ENCODE measurements at places on chromosomes 7 and 10.

DNA sequence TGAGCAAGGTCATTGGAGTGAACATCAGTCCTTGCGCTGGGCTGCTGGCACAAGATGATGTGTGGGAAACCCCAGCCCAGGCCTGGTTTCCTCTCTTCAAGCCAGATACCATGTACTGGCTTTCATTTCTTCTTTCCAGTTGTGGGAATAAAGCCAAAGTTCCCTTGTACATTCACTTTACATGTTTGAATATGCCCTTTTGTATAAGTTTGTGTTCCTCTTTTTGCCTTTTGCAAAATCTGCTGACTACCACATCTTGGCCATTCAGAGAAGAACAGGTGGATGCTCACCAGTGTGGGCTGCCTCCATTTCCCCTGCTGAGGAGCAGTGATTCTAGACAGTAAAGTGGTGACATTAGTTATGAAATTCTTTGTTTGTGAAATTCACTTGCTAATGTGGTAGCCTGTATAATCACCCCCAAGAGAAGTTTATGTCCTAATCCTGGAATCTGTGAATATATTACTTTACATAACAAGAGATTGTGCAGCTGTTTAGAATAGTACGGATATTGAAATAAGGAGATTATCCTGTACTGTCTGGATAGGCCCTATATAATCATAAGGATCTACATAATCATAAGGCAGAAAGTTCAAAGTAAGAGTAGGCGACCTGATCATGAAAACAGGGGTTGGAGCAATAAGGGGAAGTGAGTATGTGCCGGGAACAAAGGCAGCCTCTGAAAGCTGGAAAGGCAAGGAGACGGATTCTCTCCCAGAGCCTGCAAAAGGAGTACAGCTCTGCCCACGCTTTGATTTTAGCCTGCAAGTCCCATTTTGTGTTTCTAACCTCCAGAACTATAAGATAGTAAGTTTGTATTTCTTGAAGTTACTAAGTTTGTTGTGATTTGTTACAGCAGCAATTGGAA, 18.8 kb upstream of the AOAH start:
- DNase-seq: no peak

- DNase-seq: peak; percentile 50
These were observed 191.8 kb downstream of the PTPRN2 start for GRCh38 chr7:158395780-158396278.

DNA sequence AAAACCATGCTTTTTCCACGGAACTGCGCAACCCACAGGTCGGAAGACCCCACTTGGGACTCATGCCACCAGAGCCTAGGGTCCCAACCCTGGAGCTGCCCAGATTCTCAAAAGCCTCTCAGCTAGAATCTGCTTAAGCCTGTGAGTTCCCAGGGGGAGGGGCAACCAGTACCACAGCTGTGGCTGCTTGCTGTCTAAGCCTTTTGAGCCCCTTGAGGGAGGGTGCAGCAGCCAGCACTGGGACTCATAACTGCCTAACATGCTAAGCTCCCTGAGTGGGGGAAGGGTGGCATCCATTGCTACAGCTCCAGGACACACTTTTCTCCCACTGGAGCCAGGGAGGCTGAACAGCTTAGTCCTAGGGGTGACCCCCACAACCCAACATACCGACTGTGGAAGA, 485.6 kb upstream of the GRM3 start:
- DNase-seq: no peak

DNA sequence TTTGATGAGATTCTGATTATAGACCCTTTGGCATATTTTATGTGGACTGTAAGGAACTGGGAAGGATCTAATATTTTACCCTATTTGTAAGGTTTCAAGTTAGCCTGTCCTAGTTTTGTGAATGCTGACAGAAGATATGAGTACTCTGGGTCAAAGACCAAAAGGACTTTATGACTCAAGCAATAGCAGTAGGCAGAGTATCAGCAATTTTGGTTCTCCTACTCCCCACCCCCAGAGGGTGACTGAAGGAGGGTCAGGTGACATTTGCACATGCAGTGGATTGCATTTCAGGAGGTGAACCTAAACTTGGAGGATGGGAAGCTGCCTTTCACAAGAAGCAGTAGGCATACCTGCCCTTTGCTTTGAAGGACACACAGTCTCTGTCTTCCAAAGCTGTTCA, 84.0 kb upstream of the KLF6 start:
- no peak for DNase-seq

- DNase-seq: no peak
These were observed 747.0 kb downstream of the TNS3 start for GRCh38 chr7:46834921-46835320.

GRCh38 chr7:95365151-95365550, 31.0 kb downstream of the PON3 start:
- DNase-seq: no peak

GRCh38 chr7:495761-496321, 23.8 kb downstream of the PDGFA start:
- DNase-seq: no peak

GRCh38 chr7:104894726-104895521, 119.1 kb upstream of the KMT2E start:
- no peak for DNase-seq

DNA sequence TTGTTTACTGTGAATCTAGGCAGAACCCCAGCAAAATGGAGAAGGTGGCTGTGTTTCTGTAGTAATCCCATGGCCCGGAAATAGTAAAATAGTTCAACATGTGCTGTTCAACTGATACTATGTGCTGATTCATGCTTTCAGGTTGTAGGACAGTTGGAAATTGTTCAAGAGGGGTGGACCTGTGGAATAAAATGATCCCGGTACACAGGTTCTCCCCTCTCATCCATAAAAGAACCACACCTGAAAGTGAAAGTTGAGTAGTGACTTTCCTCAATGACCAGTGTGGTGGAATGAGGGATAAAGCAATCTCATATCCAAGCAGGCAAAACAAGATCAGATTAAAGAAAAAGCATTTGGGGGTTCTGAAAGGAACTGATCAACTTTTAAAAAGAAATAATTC, 177.1 kb downstream of the POU6F2 start:
- DNase-seq: no peak

- DNase-seq: no peak
These were observed 571.1 kb downstream of the GRID1 start for GRCh38 chr10:85795460-85795859.

GRCh38 chr7:74101061-74101681, 17.6 kb downstream of the LIMK1 start:
- DNase-seq: no peak

- DNase-seq: no peak
These were observed 1018.6 kb upstream of the LRRTM3 start for GRCh38 chr10:65907199-65907712.

GRCh38 chr10:72012796-72013195, 48.6 kb downstream of the CHST3 start:
- no peak for DNase-seq

DNA sequence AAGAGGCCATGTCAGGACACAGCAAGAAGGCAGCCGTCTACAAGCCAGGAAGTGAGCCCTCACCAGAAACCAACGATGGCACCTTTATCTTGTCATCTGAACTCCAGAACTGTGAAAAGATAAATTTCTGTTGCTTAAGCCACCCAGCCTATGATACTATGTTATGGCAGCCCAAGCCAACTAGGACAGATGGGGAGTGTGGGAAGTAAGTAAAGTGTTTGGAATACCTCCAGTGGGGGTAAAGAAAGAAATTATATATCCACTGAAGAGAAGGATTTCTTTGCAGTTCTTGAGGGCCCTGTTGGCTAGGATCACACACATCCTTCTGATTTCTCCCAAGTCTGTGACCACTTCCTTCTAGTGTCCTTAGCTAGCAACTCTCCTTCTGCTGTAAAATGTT, 384.4 kb downstream of the TNS3 start:
- no peak for DNase-seq

- no peak for DNase-seq
These were observed 98.6 kb upstream of the RPA3 start for GRCh38 chr7:7816816-7817536.

- DNase-seq: no peak
These were observed 149.5 kb upstream of the PHF14 start for GRCh38 chr7:10824154-10824553.

DNA sequence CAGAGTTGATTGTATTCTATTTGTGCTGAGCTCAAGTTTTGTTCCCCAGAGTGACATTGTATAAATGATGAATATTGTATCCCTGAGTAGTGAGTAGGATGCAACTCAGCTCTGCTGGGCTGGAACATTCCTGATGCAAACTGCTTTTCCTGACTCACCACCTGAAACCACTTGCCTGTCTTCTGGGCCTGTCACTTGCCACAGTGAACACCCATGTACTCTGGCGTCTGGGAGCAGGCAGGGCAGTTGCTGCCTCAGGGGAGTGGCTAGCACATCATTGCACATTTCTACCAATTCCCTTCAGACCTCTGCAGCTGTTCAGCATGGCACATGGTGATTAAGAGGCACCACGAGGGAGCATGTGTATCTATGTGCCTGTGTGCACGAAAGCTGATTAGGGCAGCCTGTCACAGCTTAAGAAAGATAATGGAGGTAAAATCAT, 157.3 kb downstream of the SND1 start:
- no peak for DNase-seq

Measured in spinal cord (tissue), 10 donors.